GM12878 (cell line): ENCODE measurements at places on chromosomes 1 and 21.

- no peak for DNase-seq
Measured at GRCh38 chr1:181936269-181936668, 125.2 kb downstream of the ZNF648 start.

DNA sequence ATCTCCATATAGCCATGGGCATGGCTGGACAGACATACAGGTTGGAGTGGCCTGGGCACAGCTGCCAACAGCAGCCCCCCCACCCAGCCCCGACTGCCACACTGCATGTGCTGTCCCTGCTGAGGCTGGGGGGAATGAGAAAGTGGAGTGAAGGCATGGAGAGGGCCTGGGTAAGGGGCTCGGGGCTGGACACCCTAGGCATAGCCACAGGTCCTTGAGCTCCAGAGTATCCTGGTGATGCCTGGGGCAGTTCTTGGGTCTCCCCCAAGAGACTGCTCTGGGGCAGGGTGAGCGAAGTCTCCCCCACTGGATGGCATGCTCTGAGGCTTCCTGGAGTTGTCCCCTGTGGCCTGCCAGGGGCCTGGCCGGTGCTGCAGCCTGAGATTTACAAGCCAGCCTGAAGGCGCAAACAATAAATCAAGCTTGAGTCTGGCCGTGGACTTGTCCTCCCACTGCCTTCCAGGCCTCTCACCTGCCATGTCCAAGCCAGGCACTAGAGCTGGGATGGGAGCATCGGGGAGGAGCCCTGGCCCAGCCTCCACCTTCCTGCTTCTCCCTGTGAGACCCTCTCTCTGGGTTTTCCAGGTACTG lies 53.6 kb downstream of the FOXO6 start:
- DNase-seq = no peak

- no peak for DNase-seq
Measured at GRCh38 chr1:160685266-160685665, 26.4 kb downstream of the CD48 start.

DNA sequence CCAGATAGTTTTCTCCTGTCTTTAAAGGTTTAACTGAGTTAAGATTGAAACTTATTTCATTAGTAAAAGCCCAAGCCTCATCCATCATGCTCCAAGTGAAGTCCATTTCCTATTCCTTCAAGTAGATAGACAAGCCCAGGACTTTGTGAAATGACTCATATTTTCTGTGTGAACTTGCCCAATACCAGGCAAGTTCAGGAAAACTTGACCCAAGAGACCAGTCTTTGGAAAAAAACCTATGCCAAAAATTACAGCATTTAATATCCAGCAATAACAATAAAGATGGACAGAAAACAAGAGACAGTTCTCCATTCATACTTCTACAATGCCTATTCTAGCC lies 405 bp upstream of the RAB29 start:
- no peak for DNase-seq

DNA sequence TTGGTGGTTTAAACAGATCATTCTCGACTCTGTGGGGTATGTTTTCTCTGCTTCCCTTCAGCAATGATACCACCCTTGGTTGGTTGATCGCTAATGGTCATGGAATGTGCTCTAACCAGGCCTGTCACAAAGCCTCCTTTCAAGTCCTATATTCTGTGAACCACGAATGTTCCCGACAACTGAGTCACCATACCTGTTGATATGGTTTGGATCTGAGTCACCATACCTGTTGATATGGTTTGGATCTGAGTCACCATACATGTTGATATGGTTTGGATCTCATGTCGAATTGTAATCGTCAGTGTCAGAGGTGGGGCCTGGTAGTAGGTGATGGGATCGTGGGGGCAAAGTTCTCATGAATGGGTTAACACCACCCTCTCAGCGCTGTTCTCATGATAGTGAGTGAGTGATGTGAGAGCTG lies 10.2 kb upstream of the CAMK2N1 start:
- no peak for DNase-seq

- no peak for DNase-seq
Measured at GRCh38 chr1:212045981-212046380, 10.4 kb downstream of the DTL start.

DNA sequence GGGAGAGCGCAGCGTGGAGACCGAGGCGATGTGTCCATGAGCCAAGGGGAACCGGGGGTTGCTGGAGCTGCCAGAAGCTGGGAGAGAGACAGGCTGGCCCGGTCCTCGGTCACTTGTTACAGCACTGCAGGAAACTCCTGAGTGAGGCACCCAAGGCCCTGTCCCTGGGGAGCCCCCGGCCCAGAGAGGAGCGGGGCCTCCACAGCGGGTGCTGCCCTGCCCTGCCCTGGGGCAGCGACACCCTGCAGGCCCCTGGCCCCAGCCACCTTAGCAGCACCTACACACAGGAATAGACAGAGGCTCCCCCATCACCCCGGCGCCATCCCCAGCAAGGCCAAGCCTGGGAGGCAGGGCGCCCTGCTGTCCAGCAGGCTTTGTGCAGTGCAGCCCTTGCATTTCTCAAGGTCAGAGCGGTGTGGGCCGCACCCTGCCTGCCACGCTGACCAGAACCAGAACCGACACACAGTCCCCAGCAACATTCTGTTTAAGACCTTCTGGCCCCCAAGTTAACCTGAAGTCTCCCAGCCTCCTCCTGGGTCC lies 6.6 kb upstream of the MEGF6 start:
- DNase-seq = no peak

DNA sequence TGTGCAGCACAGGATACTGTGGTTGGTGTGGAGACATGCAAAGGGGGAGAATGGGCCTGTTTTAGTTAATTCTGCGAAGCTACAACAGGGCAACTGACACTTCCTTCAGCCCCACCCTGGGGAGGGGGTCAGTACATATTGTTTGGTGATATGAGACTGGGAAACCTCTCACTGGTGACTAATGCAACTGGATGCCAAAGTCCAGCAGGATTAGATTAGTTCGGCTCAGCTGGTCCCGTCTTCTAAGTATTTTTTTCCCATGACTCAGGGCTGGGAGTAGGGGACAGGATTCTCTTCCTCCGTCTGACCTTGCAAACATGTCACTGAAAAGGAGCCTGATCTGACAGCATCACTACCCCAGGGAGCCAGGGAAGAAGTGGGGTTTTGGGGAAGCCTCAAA lies 43.0 kb downstream of the PLXNA2 start:
- DNase-seq = no peak

GRCh38 chr1:247453245-247453644 lies 4.7 kb downstream of the OR2B11 start:
- no peak for DNase-seq

GRCh38 chr1:15988856-15989736 lies 13.2 kb upstream of the ZBTB17 start:
- DNase-seq = no peak

- DNase-seq = no peak
Measured at GRCh38 chr1:32894681-32895080, 6.5 kb downstream of the TMEM54 start.
